ENCODE measurements at places on chromosomes 12 and 14. TPM values are rescaled to one million over a fixed set of nuclear protein-coding genes. Genes with fewer than 3 reads are reported as not detected.
A peak's percentile ranks its signal among the peaks of the same experiment; 100 is the strongest.

Gene IGF1
- total RNA-seq: not detected

Gene SPATS2
- 22.3 TPM for total RNA-seq

Gene MED13L
- 90.5 TPM for total RNA-seq

- DNase-seq: peak; percentile 80
These were observed 2.0 kb downstream of the BHLHE41 start for GRCh38 chr12:26122681-26123481.

Gene HEBP1
- total RNA-seq: 36.1 TPM

DNA sequence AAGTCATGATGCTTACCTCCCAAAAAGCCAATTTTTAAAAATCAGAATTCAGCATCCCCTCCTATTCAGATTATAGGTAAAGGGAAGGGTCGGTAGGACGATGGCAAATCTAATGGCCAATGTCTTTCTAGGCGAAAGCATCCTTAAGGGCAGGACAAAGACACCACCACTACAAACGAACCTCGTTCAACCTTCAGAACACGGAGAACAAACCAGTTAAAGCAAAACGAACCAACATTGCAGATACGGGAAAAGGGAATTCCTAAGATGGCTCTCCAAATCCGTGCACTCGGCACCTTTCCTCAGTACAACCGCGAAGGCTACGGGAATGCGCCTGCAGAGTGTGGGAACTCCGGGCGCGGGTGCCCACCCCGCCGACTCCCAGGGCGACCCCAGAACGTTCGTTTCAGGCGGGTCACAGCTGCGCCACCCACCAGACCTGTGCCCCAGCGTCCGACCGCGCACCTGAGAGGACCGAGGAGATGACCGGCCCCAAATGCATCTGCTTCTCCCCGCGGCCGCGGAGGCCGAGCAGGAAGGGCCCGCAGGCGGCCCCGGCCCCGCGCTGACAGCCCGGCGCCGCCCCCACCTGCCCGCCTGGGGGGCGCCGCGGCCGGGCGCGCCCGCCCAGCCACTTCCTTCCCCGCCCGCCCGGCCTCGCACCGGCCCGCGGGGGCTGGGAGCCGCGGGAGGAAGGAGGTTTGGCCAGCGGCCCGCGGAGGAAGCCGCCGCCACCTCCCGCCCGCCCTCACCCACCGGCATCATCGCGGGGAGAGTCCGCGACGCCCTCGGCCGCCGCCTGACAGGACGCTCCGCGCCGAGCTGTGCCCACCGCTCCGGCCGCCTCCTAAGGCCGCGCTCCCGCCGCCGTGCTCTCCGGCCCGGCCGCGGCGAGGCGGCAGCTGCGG, 578 bp downstream of the PPP1R13B start:
- DNase-seq: peak; percentile 50

Gene NOVA1
- not detected for total RNA-seq

DNA sequence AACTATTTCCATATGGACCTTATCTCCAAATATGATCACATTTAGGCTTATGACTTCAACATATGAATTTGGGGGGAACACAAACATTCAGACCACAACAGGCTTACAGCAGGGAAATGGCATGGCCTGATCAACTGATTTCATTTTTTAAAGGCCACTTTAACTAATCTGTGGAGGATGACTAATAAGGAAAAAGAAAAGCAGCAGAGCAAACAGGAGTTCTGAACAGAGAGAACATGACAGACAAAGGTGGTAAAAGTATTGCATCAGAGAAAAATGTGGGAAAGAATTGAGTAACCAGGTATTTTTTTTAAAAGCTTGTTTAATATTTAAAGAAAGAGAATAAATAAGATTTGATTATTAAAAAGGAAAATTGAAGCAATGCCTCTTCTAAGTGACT, 366.1 kb upstream of the TMPO start:
- no peak for DNase-seq

- DNase-seq: no peak
These were observed 553 bp downstream of the CLEC14A start for GRCh38 chr14:38255408-38255672.

DNA sequence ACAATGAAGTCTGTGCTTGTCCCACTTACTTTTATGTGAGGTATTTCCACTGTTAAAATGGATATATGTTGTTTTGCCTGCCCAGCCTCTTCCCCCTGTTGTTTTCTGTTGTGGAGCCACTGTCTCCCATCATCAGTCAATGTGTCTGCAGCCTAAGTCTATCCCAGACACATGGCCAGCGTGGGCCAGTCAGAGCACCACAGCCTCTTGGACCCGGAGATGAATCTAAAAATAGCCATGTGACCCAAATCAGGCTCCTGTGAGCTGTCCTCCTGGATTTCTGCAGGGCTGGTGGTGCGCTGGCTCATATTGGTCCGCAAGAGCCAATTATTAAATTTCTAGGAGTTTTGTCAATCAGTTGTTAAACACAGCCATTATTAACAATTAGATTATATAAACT, 44.0 kb upstream of the PRICKLE1 start:
- no peak for DNase-seq

Gene TBX5
- total RNA-seq: not detected

GRCh38 chr14:84592770-84593169, 937.2 kb upstream of the FLRT2 start:
- DNase-seq: no peak

DNA sequence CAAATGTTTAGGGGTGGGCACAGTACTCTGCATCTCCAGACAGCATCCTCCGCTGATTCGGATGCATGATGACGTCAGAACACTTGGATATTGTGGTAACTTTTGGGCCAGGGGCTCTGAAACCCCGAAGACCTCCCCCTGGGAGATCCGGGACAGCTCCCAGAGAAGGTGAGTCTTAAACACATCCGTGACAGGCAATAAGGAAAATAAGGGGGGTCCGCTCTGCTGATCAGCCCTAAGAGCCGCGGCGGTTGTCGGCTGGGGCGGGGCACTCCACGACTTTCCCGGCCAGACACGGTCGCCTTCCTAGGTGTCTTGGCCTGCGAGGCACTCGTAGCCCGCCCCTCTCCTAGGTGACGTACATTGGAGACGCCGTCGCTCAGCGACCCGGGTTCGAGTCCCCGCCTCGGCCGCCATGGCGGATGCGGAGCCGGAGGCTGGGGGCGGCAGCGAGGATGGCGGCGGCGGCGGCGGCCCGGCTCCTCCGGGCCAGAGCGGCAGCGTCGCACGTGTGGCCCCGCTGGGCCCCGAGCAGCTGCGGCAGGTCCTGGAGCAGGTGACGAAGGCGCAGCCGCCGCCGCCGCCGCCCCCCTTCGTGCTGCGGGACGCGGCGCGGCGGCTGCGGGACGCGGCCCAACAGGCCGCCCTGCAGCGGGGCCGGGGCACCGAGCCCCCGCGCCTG, at the start of gene ZNF839:
TSS of gene ZNF839 (plus strand) at position 396 of the 682 bp plus-strand sequence. CDS start at position 416, 20 bp downstream.
- peak; percentile 78 for DNase-seq

DNA sequence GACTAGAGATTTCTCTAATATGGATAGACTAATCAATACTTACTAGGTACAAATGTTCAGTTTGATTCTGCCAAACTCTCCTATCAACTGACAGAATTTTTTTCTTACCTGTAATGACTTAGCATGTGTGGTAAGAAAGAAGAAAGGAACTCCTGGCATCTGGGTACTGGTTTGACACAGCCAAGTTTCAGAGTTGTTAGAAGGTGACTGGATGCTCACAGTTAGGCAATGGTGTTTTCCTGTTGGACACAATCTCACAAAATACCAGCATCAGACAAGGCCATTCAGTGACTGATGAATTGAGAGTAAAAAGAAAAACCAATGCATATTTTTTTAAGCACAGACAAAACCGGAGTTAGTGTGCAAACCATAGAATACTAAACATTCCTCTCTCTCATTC, 4.2 kb downstream of the MUCL1 start:
- peak; percentile 40 for DNase-seq

DNA sequence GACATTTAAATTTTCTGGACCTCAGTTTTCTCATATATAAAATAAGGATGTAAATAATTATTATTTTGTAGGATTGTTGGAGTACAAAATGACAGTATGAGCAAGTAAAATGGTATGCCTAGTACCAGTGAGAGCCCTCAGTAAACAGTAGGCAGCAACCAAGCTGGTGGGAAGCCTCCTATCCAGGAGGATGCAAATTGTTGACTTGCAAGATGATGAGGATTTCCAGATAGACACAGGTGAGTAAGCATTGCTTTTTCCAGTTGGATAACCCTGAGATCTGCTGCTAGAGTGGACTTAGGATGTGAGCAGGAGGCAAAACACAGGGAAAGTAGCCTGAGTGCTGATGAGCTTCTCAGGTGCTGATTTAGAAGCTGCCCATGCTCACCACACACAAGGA, 28.2 kb upstream of the AMIGO2 start:
- no peak for DNase-seq

DNA sequence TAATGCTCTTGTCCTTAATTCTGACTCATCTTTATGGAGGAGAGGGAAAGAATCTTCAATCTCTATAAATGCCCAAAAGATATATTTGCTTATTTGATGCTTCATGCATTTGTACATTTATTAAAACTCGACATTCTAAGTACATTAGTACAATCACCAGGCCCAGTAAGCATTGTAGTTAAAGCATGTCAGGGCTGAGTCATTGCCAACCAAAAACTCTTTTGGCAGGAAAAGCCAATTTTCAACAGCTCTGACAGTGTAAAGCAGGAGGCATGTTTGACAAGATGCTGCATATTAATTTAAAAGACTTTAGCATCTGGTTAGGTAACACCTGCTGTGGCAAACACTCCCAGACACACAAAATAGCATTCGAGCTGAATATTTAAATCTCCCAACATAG, 290.9 kb downstream of the PPFIA2 start:
- peak; percentile 3 for DNase-seq

Gene CHGA
- total RNA-seq: 0.33 TPM

GRCh38 chr14:74609721-74610120, 2.3 kb downstream of the LTBP2 start:
- peak; percentile 34 for DNase-seq

DNA sequence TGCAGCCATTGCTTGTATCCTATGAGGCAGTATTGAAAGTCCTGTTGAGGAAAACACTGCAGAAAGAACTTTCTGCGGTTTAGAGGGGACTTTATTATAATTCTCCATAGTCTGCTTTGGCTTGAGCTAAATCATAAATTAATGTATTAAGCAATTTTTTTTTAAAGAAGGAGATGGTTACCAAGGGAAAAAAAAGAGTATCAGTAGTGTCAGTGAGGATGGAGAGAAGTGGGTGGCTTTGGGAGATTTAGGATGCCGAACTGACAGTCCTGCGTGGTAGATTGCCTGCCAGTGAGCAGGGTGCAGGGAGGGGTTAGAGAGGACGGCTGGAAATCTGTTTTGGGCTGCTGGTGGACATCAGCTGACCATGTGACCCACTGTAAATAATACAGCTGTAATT, 96.8 kb downstream of the MYRFL start:
- DNase-seq: no peak

DNA sequence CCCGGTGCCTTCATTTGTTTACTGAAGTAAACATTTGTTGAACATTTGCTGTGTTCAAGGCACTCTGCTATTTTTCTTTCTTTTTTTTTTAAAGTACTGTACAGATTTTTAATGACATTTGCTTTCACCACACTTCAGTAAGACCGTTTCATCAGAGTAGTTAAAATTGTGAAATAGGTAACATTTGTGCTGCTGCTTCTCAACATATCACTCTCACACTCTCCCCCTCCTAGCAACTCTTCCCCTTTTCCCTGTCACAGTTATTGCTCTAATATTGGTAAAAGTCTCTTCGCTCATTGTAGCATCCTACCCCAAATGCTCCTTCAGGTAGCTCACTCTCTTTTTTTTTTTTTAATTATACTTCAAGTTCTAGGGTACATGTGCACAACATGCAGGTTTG, 49.6 kb downstream of the SRGAP1 start:
- no peak for DNase-seq

Gene KIF26A
- 0.08 TPM for total RNA-seq

DNA sequence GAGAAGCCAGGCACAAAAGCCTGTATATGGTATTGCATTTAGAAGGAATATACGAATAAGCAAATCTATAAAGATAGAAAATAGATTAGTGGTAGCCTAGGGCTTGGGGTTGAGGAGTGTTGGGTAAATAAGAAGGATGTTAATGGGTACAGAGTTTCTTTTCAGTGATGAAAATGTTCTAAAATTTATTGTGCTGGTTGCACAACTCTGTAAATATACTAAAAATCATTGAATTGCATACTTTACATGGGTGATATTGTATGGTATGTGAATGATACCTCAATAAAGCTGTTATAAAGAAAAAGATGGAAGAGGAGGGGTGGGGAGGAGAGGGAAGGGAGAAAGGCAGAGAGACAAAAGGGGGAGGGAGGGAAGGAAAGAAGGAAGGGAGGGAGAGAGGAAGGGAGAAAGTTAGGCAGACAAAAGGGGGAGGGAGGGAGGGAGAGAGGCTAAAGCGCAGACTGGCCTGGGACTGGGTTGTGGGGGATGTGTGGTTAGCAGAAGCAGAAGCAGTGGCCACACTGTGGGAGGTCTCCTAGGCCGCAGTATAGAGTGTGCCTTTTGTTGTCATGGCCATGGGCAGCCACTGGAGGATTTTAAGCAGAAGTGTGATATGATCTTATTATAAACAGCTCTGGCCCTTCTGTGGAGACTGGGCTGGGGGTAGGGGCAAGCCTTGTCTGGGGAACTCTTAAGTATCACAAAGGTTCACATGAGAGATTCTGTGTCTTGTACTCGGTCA, 73.6 kb upstream of the ELK3 start:
- DNase-seq: no peak

All from mammary epithelial cell (primary cell).